Mesenchymal stem cell (in vitro differentiated cells and primary cell): ENCODE measurements at places on chromosomes 11 and 22.

GRCh38 chr11:126628790-126629621 is 273.5 kb downstream of the ST3GAL4 start:
- DNase-seq: no peak

GRCh38 chr22:33076343-33076742 is 18.2 kb upstream of the SYN3 start:
- peak; percentile 5 for DNase-seq

- peak; percentile 80 for DNase-seq
Measured at GRCh38 chr11:27926486-27926885, 181.5 kb downstream of the KIF18A start.

DNA sequence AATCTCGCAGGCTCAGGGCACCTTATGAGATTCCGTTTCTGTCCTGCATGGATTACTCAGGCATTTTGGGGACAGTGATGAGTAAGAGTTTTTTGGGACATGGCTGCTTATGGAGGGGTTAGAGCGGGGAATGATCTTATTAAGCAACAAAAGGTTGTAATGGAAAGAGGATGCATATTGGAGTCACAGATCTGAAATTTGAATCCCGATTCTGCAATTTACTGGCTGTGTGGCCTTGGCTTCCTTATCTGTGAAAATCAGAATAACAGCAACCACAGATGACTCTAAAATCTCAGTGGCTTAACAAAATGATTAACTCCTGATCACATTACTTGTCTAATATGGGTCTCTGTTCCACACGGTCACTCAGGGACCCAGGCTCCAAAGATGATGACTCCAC is 5.8 kb downstream of the TSPAN18 start:
- DNase-seq: no peak

DNA sequence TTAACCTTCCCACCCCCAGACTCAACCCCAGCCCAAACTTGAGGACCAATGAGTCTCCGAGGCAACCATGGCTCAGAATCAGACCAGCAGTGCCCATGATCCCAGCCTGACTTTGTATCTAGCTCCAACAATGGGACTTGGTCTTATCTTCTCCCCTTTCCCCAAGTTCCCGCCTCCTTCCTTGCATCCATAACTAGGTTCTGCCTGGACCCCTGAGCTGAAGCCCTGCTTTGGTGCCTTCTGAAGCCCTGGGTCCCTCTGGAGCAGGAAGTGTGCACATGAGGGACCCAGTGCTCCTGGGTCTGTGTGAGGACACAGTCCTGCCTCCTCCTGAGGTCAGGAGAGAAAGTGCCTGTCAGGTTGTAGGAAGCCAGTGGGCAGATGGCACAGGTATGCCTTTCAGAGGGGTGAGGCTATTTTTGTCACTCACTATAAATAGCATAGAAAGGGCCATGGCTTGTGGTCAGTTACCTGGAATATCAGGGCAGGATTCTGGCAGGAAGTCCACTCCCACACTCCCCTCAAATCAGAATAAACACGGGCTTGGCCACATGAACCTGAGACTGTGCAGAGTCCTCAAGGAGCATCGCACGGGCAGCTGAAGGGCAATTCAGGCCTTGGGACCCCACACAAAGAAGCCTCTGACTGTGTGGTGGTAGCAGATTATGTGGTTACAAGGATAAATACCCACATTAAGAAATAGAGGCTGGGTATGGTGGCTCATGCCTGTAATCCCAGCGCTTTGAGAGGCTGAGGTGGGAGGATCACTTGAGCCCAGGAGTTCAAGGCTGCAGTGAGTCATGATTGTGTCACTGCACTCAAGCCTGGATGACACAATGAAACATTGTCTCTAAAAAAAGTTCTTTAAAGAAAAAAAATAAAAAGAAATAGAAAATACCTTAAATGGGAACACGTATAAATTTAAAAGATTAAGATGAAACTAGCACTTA is 27.4 kb downstream of the RCN1 start:
- DNase-seq: peak; percentile 70

GRCh38 chr11:554428-555226 is 5.9 kb downstream of the LMNTD2 start:
- peak; percentile 30 for DNase-seq

DNA sequence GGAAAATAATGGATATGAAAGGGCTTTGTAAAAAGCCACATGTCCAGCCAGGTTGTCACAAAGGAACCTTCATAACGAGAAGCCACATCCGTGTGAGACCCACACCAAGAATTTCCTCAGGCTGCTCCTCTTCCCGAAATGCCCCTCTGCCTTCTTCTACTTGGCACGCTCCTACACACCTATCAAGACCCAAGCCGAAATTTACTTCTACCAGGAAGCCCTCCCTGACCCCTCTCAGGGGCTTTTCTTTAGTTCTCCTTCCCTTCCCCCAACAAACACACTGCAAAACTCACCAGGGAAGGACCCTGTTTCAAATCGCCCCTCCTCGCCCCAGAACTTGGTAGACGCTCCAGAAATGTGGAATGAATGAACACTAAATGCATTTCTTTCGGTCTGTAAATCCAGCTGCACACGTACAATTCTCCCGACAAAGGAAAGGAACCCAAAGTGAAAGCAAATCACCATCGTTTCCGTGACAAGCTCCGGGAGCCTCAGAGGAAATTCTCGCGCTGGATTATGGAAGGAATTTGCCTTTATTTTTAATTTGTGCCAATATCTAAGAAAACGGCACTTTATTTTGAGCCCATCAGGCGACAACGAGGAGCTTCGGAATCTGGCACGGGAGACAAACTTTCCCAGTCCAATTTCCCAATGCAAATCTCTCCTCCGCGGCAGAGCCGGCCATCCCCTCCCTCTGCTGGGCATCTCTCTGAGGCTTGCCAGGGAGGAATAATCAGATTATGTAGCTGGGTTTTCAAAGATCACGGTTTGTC is 13.2 kb upstream of the SHISAL1 start:
- DNase-seq: no peak

DNA sequence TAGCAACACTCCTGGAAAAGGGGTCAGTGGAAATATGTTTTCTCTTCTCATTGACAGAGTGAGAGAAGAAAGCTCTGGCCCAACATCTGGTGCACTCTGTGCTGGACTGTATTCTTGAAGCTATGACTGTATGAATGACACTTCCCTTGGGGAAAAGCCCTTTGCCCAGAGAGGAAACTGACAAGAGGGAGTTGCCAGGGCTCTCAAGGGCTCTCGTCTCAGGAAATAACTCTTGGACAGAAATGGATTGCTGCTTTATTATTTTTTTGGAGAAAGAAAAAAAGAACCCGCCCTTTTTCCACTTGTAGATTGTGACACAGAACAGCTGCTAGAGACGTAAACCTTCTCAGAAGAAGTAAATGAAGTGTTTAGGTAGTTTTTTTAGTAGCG is 11.4 kb downstream of the ETS1 start:
- DNase-seq: peak; percentile 82

DNA sequence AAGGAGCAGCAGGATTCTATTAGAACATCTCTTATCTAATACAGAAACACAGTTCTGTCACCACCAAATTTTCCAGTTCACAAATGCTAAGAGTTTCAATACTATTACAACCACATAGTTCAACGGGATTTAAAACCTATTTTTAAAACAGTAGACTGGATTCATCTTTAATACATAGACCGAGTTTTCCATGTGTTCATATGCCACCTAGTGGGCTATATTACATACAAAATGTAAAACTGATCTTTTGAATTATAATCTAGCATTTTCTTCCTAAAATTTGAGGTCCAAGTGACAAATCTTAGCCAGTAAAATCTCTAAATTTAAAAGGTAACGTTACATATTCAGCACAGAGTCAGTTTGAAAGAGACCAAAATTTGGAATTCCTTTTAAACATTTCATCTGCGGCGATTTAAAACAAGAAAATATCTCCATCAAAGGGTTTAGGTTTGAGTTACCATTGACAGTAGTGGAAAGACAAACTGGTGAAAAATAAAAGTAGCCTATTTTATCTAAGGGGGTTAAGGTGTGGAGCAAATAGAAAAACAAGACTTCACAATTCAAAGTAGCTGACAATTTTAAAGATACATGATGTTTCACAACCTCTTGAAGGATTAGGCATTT is 269.3 kb upstream of the MPPED2 start:
- DNase-seq: peak; percentile 11

DNA sequence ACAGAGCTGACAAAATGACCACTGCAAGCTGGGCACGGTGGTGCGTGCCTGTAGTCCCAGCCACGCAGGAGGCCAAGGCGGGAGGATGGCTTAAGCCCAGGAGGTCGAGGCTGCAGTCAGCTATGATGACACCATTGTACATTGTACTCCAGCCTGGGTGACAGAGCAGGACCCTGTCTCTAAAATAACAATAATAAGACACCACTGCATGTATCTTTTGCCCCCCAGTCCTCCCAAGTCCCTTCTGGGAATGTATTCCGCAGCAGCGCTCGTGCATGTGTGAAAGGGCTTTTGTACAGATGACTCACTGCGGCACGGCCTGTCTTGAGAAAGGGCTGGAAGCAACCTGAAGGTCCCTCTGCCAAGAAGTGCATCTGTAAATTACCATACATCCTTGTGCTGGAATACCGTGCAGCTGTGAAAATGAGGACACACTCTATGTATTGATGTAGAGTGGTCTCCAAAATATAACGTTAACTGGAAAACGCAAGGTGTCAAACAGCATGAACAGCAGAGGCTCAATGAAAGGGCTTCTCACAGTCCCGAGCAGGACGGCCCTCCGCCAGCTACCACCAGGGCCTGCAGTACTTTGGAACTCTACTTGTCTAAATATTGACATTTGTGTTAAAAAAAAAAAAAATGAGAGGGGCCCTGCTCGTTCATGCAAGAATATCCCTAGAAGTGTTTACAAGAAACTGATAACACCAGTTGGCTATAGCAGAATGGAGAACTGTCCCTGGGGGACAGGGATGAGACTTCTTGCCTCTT is 9.0 kb upstream of the CDC42EP2 start:
- peak; percentile 93 for DNase-seq

GRCh38 chr11:119284344-119285157 is 32.4 kb downstream of the MCAM start:
- peak; percentile 50 for DNase-seq

GRCh38 chr11:69431893-69432738 is 49.3 kb upstream of the LINC01488 start:
- DNase-seq: no peak

GRCh38 chr11:79025622-79026021 is 415.2 kb downstream of the TENM4 start:
- no peak for DNase-seq

- DNase-seq: no peak
Measured at GRCh38 chr22:47277531-47277930, 515.1 kb downstream of the TBC1D22A start.

DNA sequence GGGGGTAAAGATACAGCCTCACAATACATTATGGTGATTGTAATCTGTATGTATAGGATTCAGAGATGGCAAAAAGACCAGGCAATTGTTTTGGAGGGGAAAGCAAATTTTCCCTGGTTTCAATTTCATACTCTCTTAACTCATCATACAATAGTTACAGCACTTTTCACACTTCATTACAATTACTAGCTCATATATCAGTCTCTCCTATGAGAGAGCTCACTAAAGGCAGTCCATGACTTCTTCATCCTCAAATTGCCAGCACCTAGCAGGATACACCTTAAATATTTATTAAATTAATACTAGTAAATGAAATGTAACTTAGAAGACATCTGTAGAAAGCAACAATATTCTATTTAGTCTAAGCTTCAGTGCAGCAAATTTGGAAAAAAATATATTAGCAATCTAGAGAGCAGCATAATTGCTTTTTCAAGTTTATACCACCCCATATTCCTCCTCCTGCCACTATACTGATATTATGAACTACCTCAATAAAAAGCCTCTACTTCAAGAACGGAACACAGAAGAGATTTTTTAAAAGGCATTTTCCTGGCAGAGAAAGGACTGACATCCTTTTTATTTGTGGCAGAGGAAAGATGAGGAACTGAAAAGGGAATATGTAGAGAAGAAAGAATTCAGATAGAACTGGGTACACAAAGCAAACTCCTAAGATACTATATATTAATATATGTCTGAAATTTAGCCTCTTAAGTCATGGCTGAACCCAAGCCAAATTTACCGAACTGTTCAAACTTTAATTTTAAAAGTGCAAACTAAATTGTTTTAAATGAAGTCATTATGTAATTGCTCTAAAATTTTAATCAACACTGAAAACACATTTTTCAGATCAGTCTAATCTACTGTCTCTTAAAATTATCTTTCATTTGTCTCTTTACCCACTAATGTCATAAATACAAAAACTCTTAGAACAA is 27.7 kb downstream of the PICALM start:
- DNase-seq: no peak

GRCh38 chr22:49196046-49196511 is 631.6 kb downstream of the BRD1 start:
- no peak for DNase-seq
